ENCODE measurements at places on chromosomes 12 and 14.

- DNase-seq = no peak
Measured at GRCh38 chr12:3750616-3751015, 2.3 kb downstream of the CRACR2A start.

DNA sequence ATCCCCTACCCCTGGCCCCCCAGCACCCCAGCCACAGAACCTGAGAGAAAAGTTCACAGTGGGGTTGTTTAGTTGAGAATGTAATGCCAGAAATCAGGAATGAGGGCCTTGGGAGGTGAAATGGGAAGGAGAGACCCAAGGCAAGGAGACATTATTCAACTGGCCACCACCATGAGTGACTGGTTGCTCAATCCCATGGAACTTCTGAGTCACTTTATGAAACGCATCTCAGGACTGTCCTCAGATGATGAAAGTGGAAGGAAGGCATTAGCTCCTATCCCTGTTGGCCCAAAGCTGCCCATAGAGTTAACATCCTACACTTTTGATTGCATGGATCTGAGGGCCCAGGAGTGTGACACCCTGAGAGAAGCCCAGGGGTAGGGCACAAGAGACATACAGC is 25.4 kb upstream of the TCL1A start:
- no peak for DNase-seq

GRCh38 chr12:40921563-40922163 is 229.4 kb downstream of the CNTN1 start:
- DNase-seq = peak; percentile 14

GRCh38 chr12:56042843-56043242 is 1.1 kb downstream of the RPS26 start:
- DNase-seq = no peak

All from EH (cell line).